Stimulated activated CD8-positive, alpha-beta memory T cell treated with anti-CD3 and anti-CD28 coated beads, Interleukin-2, amount 100 ng/mL, for 1 hour (primary cell): ENCODE measurements at places on chromosomes 4 and X.

GRCh38 chrX:132395026-132395425, 93.8 kb downstream of the MBNL3 start:
- DNase-seq = no peak

DNA sequence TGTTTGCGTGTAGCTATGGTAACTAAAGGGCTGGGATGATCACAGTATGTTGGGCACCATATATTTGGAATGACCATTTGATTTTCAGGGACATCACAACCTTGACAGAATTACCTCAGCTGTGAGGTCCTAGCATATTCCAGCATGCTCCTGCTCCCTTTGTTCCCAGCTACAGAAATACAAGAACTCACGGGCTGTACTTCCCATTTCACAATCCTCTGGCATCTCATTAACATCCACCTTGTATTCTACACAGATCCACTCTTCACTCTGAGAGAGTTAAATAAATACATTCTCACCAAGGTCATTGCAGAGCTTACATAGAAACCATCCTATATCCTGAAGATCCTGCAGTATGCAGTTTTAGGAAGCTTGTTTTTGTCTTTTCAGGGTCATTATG, 169.7 kb downstream of the FRMPD4 start:
- no peak for DNase-seq

DNA sequence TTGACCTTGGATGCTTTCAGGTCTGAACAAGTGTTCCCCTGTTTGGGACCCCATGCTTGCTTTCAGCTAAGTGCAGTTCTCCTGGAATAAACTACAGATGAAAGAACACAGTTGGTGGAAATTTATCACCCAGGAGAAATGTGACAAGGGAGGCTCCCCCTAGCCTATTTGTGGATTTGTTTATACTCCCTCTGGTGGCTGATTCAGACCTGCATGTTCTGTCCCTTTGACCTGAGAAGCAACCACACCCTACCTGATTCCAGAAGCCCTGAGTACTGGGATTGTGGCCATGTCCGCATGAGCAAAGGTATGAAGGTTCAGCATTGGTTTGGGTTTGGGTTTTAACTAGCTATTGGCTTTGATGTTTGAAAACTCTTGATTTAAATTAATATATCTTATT, 440.9 kb downstream of the MID1IP1 start:
- no peak for DNase-seq

- no peak for DNase-seq
These were observed 13.6 kb downstream of the PROM1 start for GRCh38 chr4:16070203-16070602.

DNA sequence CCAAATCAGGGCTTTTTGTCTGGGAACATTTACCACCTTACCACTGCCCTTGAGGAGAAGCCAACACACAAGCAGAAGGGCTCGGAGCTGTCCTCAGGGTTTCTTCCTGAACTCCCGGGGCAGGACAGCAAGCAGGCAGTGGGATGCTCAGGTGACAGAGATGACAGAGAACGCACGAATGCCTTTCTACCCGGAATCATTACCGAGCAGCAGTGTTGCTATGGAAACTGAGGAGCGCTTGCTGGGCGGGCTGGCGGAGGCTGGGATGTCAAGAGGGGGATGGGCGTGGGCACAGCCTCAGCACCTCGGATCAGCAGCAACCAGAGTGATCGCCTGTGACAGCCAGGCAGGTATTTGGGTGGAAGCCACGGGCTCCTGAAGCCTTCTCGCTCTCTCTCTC, 17.8 kb downstream of the SSR4 start:
- DNase-seq = no peak

DNA sequence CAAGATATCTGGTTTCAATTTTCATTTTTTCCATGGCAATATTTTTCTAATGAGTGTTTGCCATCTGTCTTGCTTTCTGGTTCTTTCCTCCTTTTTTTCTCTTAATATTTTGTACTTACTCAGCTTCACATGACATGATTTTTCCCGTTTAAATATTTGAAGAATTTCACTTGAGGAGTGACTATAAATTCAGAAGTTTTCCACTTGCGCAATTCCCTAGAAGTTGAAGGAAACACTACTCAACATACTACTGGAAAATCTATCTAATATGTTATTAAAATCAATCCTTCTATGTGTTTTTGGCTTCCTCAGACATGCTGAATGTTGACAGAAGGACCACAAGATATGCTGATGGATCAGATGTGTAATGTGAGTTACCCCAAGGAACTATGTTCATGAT, 36.8 kb upstream of the BANK1 start:
- DNase-seq = no peak

GRCh38 chr4:109996526-109996925, 83.8 kb downstream of the EGF start:
- DNase-seq = no peak

GRCh38 chr4:141339966-141340365, 119.3 kb downstream of the ZNF330 start:
- no peak for DNase-seq

DNA sequence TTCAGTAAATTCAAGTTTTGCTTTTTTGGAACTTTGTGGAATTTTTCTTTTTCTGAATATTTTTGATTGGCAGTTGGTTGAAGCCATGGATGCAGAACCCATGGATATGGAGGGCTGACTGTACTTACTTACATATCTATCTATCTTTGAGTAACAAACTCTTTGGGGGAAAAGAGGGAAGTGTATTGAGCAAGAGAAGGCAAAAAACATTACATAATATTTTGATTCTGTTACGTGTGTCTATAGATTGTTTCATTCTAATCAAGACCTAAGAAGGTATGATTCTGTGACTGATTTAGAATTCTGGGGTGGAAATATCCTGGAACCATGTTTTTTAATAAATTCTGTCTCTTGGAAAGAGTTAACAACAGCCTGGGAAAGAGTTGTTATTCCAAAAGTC, 31.5 kb downstream of the GRSF1 start:
- DNase-seq = no peak

DNA sequence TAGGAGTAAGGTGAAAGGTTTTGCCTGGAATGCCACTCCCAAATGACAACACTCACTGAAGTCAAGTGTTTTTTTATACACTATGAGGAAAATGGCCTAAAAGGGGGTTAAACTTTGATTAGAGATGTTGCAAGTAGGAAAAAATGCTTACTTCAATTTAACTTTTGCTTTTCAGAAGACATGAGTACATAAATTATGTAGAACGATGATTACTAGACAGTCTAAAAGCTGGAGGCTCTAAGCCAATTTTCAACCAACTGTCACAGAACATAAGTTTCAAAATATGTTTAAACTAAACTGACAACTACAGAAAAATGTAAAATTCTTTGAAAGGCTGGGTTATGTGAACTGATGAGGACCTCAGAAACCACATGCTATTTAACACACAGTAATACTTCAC, 83.4 kb downstream of the SHISA3 start:
- no peak for DNase-seq
